T-helper 17 cell (primary cell): ENCODE measurements at places on chromosomes 3 and 15. TPM values are rescaled to one million over a fixed set of nuclear protein-coding genes. Genes with fewer than 3 reads are reported as not detected.

- H3K4me3 ChIP-seq: no peak overlapping the region
- H3K27me3 ChIP-seq: no peaks in the 10 kb centered on the region
- peaks cover 2% of the 10 kb centered on the region for H3K36me3 ChIP-seq
- H3K27ac ChIP-seq: no peak overlapping the region
Observed at GRCh38 chr3:171351676-171352075, 108.5 kb downstream of the TNIK start.

DNA sequence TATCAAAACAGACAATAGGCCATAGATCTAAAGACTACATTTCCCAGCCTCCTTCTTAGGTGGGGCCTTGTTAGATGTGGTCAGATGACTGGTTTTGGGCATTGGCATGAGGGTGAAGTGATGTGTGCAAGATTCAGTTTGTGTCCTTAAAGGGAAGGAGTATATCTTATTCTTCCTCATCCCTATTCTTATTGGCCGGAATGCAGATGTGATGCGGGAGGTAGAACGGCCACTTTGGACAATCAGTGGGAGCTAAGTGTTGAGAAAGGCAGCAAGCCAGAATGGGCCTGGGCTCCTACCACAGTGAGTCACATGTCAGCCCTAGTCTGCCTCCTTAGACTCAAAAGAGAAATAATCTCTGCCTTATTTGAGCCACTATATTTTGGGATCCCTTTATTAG lies 89.8 kb upstream of the MEX3B start:
- no peak overlapping the region for H3K4me3 ChIP-seq
- no peak overlapping the region for H3K27ac ChIP-seq
- no peak for DNase-seq
- no peaks in the 10 kb centered on the region for H3K27me3 ChIP-seq
- H3K4me1 ChIP-seq: peaks cover 10% of the 10 kb centered on the region
- peaks cover 16% of the 10 kb centered on the region for H3K36me3 ChIP-seq

GYG1 gene
- total RNA-seq: 22.3 TPM

DNA sequence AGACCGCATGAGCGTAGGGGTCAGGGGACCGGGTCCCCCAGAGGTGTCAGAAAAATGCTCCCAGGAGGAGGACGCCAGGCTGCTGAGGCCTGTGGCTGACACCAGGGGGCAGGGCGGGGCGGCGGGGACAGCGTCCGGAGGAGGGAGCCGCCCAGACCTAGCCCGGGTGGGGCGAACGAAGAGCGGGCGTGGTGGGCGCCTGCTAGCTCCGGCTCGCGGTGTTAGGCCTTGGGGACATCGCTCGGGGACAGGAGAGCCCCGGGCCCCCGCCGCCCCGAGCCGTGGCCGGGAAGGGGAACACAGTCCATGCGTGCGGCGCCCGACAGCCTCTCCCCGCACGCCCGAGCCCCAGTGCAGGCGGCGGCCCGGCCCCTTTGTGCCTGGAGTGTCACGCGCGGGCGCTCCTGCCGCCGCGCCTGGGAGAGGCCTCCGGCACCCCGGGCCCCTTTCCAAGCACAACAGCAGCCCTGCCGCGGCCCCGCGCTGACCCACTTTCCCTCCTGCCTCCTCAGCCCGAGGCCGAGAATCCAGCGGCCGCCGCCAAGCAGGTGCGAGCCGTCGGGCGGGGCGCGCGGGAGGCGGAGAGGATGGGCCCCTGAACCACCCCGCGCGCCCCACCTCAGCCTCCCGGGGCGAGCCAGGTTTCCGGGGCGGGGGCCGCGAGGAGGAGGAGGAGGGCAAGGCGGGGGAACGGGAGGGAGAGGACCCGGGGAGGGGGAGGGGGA lies 111.0 kb upstream of the KLF13 start:
- peaks cover 33% of the 10 kb centered on the region for H3K4me1 ChIP-seq
- no peaks in the 10 kb centered on the region for H3K36me3 ChIP-seq
- peak overlapping the region; percentile 76 for H3K27ac ChIP-seq
- H3K4me3 ChIP-seq: peak overlapping the region; percentile 93

DNA sequence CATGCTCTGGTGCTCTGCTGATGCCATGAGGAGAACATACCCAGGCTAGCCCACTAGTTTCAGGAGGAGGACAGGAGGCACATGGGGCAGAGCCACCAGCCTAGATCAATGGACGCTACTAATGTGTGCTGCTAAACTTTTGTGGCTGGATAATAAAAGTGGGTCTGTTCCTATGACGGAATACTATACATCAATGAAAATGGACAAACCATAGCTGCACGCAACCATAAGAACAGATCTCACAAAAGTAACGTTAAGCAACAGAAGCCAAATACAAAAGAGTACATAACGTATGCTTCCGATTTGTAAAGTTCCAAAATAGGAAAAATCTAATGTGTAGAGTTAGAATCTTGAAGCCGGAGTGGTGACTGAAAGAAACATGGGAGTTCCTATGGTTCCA lies 11.5 kb downstream of the B4GALT4 start:
- H3K36me3 ChIP-seq: peaks cover 13% of the 10 kb centered on the region
- no peak overlapping the region for H3K4me3 ChIP-seq
- no peak overlapping the region for H3K27ac ChIP-seq
- no peaks in the 10 kb centered on the region for H3K27me3 ChIP-seq
- no peak for DNase-seq

SLC24A5 gene
- not detected for total RNA-seq

- peaks cover 2% of the 10 kb centered on the region for H3K4me1 ChIP-seq
- DNase-seq: no peak
- H3K36me3 ChIP-seq: no peaks in the 10 kb centered on the region
- no peak overlapping the region for H3K27ac ChIP-seq
- peaks cover 4% of the 10 kb centered on the region for H3K27me3 ChIP-seq
Observed at GRCh38 chr15:48323294-48323693, 7.9 kb upstream of the DUT start.

DNA sequence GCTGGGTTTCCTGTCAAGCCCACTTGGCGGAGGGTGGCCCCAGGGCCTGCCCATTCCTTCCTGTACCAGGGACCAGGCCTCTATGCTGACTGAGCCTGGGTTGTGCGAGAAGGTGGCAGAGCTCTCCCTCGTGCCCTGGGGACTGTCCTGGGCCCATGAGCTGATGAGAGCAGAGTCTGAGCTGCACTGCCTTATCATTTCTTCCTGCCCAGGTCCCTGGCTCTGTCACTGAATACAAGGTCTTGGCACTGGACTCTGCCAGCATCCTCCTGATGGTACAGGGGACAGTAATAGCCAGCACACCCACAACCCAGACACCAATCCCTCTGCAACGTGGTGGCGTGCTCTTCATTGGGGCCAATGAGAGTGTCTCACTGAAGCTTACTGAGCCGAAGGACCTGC lies 7.5 kb downstream of the MPI start:
- no peak overlapping the region for H3K4me3 ChIP-seq
- H3K4me1 ChIP-seq: peaks cover 23% of the 10 kb centered on the region
- no peaks in the 10 kb centered on the region for H3K27me3 ChIP-seq
- DNase-seq: no peak

DNA sequence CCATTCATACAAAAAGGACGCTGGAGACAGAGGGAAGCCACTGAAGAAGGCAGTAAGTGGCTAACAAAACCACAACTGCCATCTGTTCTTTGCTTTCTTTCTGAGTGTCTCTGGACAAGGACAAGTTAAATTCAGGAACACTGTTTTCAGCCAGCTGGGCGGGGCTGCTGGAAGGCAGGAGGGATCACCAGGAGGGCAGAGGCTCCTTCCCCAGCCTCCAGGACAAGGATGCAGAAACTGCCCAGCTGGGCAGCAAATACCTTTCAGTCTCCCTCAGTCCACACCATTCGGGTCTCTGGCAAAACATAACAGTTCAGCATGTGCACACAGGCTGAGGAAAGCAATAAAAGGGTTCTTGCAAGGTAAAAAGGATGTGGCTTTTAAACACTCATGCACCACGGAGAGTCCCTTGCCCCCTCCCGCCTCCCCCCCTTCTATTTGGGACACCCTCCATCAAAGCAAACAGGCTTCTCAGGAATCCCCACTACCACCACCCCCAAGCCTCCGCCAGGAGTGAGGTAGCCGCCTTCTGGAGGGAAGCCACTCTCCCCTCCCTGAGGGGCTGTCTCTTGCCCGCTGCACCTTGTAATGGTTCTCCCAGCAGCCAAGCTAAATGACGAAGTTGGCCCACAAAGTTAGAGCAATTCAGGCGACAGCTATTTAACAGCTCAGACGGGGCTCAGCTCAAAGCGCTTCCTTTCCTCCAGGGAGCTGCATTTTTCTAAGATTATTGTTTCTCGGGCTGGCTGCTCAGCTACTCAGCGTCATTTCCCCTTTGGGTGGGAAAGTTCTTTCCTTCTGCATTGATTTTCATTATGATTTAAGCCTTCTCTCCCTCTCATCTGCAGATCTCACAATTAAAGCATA lies 3.8 kb downstream of the HEG1 start:
- peak; percentile 77 for DNase-seq
- no peaks in the 10 kb centered on the region for H3K27me3 ChIP-seq
- H3K36me3 ChIP-seq: peaks cover 15% of the 10 kb centered on the region
- peaks cover 67% of the 10 kb centered on the region for H3K4me1 ChIP-seq
- H3K27ac ChIP-seq: peak overlapping the region; percentile 99

MYL3 gene
- total RNA-seq: not detected

DNA sequence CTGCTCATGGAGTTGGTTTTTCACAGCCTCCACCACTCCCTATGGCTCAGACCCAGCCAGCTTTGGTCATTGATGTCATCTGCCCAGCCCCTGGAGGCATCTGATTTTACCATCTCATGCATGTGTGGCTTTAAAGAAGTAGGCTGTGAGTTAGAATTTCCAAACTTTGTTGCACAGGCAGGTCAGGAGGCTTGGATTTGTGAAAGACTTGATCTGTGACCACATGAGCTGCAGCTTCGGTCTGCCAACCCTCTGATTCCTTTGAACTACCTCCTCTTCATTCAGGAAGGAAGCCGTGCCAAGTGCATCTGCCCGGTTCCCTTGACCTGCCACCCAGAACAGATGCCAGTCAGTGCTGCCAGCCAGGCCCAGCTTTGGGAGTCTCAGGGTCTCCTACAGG lies 9.2 kb downstream of the CTXND1 start:
- H3K4me1 ChIP-seq: peaks cover 7% of the 10 kb centered on the region
- H3K4me3 ChIP-seq: no peak overlapping the region
- peaks cover 79% of the 10 kb centered on the region for H3K27me3 ChIP-seq
- H3K27ac ChIP-seq: no peak overlapping the region
- H3K36me3 ChIP-seq: no peaks in the 10 kb centered on the region
- DNase-seq: no peak

DNA sequence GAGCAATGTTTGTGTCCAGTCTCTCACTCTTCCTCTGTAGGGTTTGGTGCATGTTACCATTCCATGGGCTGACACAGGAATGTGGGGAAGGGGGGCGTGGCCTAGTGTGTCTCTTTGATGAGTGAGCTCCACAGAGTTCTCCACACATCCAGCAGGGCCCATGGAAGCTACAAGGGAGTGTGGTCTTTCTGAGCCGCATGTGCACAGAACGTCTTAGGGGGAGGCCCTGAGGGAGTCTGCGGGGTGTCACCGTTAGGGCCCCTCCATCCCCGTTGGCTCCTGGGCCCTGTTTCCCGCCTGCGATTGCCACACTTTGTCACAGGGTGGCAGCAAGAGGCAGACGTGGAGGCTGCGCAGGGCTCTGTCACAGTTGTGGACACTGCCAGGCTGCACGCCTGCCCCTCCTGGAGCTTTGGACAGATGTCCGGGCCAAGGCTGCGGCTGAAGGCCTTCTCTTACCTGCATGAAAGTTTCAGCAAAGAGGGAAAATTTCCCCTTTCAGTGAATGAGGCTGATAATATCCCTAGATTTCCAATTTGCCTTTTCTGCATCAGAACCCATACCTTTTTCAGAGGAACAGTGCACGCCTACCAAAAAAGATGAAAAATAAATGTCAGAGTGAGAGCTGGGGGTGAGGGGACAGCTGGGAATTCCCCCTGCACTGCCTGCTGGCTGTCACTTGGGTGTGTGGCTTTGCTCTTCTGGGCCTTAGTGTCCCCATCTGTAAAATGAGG lies 24.3 kb downstream of the CACNA2D3 start:
- H3K27ac ChIP-seq: no peak overlapping the region
- no peaks in the 10 kb centered on the region for H3K4me1 ChIP-seq
- no peaks in the 10 kb centered on the region for H3K36me3 ChIP-seq
- DNase-seq: no peak

GRCh38 chr15:42010434-42010833 lies 10.4 kb downstream of the PLA2G4E start:
- no peak for DNase-seq
- H3K4me3 ChIP-seq: no peak overlapping the region
- H3K27me3 ChIP-seq: peaks cover 7% of the 10 kb centered on the region
- H3K4me1 ChIP-seq: peaks cover 7% of the 10 kb centered on the region
- peak overlapping the region; percentile 47 for H3K27ac ChIP-seq

MON1A gene
- 4.6 TPM for total RNA-seq
